ENCODE measurements at places on chromosomes 11 and 22. TPM values are rescaled to one million over a fixed set of nuclear protein-coding genes. Genes with fewer than 3 reads are reported as not detected.

DNA sequence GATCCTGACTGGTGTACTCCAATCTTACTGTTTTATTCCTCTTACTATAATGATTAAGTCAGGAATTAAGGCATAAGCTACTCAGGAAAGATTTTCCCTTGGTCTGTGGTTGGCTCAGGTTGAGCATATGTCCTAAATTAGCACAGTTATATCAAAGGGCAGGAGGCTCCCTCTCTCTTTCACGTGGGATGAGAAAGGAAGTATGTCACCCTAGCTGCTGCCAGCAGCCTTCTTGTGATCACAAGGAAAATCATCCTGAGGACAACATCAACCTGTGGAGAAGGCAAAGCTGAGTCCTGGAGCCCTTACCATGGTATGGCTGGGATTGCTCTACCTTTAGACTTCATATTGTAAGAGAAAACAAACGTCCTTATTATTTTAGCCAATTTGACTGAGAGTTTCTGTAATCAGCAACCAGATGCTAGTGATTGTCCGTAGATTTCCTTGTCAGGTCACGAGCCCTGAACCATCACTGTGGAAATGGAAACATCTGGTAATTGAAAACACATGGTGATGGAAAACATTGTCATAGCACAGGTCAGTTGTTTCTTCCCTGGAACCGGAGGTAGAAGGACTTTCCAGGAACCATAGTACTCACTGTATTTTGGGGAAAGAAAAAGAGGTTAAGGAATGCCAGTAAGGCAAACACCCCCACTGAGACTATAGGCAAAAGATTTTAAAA lies 40.6 kb upstream of the DEUP1 start:
- DNase-seq, result no peak

- no peak for DNase-seq
Measured at GRCh38 chr11:68026391-68027105, 3.9 kb upstream of the NDUFS8 start.

DNA sequence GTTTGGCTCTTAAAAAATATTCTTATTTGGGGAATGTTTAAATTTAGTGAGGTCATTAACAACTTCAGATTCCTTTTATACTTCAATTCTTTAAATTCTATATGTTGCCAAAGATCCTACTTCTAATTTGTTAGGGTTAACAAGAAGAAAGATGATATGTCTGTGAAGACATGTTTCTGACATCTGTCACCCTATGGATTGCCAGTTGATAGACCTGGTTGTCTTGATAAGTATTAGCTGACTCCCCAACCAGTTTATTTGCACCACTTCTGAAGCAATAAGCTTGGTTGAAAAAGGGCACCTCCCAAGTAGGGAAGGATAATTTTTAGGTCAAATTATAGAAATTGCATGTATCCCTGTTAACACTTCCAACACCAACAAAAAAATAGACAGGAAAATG lies 29.3 kb downstream of the ARHGEF12 start:
- DNase-seq, result no peak

DNA sequence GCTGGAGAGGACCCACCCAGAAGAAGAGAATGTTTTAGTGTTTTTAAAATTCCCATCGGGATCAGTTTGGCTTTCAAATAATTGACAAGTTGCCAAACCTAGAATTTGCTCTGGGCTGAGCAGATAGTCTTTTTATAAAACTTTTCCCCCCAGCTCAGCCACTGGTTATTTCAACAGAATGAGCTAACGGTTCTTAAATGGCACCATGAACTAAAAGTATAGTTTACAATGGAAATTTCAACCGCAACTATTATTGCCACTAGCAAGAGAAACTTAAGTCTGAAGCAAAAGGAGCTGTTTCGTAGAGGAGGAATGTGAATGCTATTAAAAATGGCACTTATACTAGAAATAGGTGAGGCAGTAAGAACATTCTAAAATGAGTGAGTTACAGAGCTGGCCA lies 3.4 kb downstream of the DKK3 start:
- no peak for DNase-seq

DNA sequence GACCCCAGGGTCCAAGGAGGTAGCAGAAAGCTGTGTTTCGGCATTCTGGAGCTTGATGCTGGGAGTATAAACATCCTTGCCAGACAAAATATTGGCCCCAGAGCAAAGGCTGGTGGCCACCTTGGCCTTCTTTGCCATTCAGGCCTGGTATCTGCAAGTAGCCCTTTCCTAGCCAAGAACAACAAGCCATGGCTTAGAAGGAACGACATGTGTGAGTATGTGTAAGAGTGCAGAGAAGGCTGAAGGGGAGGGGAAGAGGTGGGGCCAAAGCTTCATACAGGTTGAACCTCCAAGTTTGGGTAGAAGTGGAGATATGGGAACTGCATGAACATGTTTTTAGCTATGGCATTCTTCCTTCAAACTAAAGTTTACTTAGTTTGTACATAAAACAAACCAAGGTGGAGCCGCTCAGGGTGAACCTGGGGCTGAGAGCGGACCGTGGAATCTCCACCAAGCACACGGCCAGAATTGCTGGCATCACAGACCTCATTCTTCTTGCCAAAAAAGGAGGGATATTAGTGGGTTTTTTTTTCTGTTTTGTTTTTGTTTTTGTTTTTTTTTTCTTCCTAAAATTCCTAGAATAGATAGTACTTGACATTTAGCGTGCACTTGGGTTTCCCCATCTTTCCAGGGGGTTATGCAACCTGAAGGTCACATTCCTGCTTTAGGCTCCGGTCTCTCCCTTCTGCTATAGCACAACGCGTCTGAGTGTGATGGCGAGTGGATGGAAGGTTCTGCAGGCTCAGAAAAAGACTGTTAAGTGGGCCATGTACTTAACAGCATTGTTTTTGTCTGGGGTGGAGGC lies 70.9 kb downstream of the ADAMTS15 start:
- no peak for DNase-seq

GRCh38 chr22:43888740-43889139 lies 3.1 kb downstream of the PNPLA5 start:
- no peak for DNase-seq

DNA sequence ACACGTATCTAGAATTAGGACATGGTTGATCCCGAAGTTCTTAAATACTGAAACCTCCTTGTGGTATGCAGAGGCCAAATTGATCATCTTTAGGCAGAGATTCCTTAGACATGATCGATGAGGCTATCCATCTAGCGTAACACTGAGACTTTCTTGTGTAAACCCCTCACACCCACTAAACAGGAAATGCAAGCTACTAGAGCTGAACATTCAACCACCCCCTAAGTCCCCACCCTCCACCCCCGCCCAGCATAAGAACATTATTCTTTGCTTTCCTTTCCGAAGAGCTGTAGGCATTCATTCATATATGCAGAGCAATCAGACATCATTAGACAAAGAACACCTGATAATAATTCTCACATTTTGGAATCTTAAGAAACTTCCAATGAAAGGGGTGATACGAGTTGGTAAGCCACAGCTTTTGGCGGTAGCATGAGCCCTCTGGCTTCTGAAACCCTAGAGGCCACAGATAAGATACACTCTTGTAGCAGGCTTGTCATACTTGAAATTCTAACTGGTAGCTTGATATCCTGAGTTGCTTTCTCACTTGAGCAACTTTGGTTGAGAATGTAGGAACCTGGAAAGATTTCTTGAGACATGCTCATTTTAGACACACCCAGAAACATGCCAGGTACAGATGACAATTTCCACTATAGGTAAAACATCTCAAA lies 42.2 kb downstream of the FLI1 start:
- DNase-seq, result no peak

DNA sequence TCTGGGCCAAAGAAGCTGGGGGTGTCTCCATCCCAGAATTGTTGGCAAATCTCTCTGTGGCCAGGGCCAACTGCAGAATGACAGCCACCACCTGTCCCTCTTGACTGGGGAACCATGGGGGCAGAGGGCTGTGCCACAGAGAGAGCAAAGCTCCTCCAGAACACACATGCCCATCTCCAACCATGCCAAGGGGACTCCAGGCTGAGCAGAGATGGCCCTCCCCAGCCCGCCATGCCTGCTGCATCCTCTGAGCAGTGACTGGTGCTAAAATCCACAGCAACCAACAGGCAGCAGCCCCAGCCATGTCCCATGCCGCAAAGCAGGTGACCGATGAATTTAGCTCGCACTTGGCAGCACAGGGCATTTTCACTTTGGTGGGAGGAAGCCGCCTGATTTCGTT lies 45.0 kb downstream of the LARGE1 start:
- DNase-seq, result no peak

- no peak for DNase-seq
Measured at GRCh38 chr11:73999581-74000306, 9.1 kb downstream of the UCP3 start.

GRCh38 chr11:76857781-76858410 lies 2.8 kb upstream of the ACER3 start:
- peak; percentile 20 for DNase-seq

DNA sequence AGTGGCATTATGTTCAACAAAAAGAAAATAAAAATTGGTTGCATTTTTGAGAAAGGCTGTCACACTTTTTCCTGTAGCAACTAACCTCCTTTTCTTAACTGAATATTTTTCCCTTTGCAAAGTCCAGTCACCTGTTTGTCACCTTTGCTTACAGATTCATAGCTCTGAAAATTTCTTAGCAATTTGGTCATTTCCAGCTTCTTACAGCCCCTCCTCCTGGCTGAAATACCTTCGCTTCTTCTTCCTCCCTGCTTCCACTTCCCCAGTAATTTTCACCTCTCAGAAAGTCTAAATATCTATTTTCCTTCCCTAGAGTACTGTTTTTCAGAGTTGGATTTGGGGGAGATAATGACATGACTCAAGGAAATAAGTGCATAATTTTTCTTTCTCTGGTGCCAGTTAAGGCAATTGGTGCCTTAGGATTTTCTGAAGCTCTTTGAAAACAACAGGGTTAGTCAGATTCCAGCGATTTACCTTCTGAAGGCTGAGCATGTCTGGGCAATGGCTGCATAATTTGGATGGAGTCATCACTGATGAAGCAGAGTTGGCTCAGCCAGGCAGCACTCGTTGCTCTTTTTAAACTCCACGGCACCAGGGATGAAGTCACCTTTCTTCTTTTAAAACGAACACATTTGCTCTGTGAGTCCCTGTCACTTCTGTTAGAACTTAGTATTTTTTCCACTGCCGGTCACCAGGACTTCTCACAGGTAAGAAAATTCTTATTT lies 62.1 kb upstream of the AMOTL1 start:
- no peak for DNase-seq

DNA sequence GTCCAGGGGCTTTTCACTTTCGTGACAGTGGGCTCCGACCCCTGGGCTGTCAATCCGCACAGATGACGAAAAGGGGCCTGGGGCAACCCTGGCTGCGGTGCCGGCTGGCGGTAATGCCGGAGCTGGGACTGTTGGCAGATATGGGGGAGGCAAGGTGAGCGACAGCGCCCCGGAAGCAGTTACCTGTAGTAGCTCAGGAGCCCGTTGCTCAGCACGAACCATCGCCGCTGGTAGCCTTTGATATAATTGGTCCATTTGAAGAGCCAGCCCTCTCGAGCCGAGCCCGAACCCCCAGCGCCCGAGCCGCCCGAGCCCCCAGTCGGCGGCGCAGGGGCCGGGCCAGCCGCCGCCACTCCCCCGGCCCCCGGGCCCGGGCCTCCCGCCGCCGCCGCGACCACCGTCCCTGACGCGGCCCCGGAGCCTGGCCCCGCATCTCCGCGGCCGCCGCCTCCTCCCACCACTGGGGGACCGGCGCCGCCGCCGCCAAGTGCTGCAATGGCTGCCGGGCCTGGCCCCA lies 396 bp downstream of the OSBP start:
- peak; percentile 27 for DNase-seq

DNA sequence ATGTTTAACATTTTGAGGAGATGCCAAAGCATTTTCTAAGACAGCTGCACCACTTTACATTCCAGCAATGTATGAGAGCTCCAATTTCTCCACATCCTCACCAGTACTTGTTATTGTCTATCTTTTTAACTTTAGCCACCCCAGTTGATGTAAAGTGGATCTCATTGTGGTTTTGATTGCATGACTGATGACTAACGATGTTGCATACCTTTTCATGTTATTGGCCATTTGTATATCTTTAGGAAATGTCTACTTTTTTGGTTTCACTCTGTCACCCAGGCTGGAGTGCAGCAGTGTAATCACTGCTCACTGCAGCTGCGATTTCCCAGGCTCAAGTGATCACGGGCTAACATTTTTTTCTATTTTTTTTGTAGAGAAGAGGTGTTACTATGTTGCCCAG lies 8.9 kb downstream of the TTC28 start:
- DNase-seq, result no peak

DNA sequence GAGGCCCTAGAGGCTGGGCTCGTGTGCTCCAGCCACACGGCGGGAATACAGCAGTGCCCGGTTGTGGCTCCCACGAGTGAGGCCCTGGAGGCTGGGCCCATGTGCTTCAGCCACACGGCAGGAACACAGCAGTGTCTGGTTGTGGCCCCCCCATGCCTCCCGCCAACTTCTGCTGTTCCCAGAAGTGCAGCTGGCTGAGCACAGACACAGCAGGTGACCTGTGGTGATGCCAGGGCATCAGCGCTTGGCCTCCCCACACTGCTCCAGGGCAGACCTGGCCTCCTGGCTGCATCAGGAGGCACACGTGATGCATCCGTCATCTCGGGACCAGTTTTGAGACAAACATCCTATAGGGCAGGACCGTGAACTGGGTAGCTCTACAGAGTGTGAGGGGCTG lies 110.3 kb downstream of the KCNQ1OT1 start:
- DNase-seq, result no peak

The TEX54 gene
- not detected for total RNA-seq

The GRM5 gene
- under 0.01 TPM for total RNA-seq

The GGTLC3 gene
- not detected for total RNA-seq

All from dermis blood vessel endothelial cell (primary cell).